ENCODE measurements at places on chromosomes 6 and 20.

- DNase-seq = no peak
These were observed 571 bp upstream of the FOXC1 start for GRCh38 chr6:1609041-1609647.

- DNase-seq = no peak
These were observed 28.9 kb downstream of the ZNF831 start for GRCh38 chr20:59192533-59192896.

- DNase-seq = no peak
These were observed 204.3 kb downstream of the EPM2A start for GRCh38 chr6:145531032-145531431.

DNA sequence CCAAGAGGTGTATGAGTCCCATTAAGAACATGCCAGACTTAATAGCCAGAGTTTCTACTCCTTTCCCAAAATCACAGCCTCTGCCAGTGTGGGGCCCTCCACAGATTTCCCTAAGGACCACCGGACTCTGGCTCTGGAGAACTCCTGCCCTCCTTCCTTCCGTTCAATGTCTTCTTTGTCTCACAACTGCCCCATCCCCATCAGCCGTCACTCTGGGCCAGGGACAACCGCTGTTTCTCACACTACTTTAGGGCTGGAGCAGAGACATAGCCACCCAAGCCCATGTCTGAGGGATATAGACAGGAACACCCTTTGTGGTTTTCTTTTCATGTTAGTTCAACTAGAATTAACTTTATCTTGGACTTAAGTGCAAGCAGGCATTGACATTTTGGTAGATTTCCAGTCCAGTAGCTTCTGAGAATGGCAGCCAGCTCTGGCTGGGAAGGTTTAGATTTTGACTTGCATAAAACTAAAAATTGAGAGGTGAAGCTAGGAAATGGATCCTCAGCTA lies 6.7 kb upstream of the ACSS1 start:
- DNase-seq = no peak

- no peak for DNase-seq
These were observed 205.2 kb downstream of the BMP7 start for GRCh38 chr20:57061051-57061900.

- DNase-seq = peak; percentile 41
These were observed 29.0 kb downstream of the MOCS3 start for GRCh38 chr20:50987493-50988210.

DNA sequence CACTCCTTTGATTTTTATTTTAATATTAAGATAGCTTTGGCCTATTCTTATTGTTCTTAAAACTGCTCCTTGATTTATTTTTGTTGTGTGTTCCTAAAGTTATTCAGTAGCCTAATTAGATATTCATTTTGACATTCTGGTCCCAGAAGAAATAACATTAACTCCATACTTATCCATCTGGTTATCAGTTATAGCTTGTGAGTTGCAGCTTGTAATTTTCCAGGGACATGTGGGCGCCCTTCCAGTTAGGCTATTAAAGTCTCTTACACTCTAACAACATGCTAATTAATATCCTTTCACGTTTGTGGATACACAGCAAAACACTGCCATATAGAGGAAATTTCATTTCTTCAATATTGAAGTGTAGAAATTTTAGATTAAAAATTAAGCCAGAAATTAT lies 987.5 kb downstream of the HACE1 start:
- no peak for DNase-seq

GRCh38 chr6:31272836-31273626 lies 1.1 kb upstream of the HLA-C start:
- no peak for DNase-seq

DNA sequence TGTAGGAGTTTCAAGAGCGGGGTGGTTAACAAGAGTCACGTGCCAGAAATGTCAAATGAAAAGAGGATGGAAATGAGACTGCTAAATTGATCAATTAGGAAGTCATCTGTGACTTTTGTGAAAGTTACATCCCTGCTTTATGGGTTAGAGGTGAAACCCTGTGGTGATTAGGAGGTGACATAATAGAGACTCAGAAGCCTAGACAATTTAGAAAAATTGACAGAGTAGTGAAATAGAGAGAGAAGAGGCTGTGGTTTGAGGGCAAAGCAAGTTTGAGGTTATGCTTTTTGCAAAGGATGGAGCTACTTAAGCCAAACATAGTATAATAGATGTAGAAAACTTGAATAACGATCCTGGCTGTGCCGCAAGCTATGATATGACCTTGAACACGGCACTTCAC lies 71.8 kb downstream of the IMPG1 start:
- DNase-seq = no peak

DNA sequence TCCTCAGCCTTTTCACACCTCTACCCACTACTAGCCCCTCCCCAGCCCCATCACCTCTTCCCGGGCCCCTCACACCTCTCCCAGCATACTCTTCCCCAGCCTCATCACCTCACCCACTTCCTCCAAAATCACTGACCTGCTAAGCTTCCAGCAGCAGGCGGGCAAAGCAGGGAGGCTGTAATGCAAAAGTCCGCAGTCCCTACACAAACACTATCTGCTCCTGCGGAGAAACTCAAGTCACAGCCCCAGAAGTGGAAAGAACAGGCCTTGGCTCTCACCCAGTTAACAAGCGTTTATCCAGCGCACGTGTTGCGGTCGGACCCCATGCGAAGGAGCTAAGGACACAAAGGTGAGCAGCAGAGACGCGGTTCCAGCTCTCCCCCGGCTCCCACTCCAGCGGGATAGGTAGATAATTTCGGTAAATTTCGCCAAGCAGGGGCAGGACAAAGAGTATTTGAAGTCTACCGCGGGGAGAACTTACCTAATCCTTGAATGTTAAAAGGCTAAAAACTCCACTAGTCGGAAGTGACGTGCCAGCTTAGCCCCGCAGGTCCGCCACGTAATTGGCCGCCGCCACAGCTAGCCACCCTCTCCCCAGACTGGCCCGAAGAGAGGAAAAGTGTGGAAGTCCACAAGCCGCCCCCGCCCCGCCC lies 728 bp upstream of the TRIM39 start:
- peak; percentile 43 for DNase-seq

DNA sequence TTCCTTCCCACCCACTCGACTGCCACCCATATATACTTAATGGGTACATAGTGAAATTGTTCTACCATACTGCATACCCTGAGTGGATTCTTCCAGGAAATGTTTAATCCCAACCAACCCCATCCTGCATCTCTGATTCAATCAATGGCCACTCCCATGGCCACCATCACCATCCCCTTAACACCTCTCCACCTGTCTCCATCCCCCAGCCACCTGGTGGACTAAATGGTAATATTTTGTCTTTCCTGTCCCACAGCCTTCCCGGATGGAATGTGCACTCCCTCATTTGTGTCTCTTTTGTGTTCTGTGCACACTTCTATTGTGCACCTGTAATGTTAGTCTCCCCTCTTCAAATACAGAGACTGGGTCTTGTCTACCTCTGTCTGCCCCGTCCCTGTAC lies 259.9 kb downstream of the ALDH8A1 start:
- DNase-seq = no peak

GRCh38 chr20:40753472-40753871 lies 64.4 kb upstream of the MAFB start:
- DNase-seq = no peak

DNA sequence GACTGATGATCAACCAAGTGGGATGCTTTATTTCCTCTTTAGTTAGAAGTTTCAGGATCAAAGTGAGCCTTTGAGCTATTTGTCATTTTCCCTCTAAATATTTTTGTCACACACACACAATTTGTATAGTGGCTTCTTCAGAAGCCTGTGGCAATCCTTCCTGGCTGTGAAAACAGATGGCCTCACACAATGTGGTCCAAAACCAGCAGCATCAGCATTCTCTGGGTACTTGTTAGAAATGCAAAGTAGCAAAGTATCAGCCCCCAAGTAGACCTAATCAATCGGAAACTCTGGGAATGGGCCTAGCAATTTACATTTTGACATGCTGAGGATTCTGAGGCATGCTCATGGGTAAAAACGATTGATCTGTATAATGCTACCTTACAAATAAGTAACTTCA lies 115.9 kb downstream of the PAX1 start:
- DNase-seq = no peak

DNA sequence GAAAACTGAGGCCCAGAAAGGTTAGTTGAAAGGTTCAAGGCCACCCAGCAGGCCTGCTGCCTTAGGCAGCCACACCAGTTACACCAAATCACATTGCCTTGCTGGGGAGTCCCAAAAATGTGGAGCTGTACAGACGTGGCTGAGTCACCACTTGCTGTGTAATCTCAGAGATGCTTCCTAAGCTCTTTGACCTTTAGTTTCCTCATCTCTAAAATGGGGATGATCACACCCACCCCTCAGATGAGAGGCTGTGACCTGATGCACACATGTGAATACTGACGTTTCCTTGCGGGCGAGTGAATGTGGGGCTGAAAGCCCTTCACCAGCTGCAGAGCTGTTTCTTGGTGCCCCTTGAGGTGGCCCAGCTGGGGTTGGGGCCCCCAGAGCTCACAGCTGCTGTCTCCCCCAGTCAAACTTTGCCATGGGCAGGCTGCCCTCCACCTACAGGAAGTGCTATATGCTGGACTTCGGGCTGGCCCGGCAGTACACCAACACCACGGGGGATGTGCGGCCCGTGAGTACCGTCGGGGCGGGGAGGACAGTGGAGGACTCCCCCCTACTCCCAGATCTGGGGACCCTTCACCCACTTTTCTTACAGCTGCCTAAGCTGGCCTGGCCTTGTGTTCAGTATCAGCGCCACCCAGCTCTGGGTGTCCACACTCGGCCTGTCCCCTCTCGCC lies 11.0 kb downstream of the TTBK1 start:
- no peak for DNase-seq

DNA sequence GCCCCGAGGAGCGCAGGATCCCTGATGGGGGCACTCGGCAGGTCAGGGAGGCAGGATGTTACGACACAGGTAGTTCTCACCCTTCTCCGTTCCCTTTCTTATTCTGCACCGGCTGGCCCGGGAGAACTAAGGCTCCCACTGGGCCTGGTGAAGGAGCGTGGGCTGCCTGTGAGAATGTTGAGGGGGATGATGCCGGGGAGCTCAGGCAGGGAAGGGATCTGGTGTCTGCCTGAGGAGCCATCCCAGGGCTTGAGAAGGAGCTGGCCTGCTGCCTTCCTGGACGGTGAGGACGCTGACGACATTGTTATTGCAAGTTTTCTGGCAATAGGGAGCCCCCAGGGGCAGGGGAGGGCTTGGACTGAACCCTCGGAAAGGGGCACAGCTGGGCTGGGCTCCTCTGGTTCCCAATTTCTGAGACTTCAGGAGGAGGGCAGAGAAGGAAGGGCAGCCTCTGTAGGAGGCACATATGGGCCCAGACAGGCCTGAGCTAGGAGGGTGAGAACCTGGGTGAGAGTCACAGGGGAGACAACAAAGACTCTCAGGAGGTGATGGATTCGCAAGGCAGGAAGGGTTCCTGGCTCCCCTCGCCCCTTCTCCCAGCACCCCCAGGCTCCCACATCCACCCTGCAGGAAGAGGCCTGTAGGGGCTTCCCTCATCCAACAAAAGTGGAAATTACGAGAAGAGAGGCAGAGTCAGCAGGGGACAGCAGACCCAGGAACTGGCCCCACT lies 32.8 kb downstream of the CYP21A2 start:
- DNase-seq = no peak

DNA sequence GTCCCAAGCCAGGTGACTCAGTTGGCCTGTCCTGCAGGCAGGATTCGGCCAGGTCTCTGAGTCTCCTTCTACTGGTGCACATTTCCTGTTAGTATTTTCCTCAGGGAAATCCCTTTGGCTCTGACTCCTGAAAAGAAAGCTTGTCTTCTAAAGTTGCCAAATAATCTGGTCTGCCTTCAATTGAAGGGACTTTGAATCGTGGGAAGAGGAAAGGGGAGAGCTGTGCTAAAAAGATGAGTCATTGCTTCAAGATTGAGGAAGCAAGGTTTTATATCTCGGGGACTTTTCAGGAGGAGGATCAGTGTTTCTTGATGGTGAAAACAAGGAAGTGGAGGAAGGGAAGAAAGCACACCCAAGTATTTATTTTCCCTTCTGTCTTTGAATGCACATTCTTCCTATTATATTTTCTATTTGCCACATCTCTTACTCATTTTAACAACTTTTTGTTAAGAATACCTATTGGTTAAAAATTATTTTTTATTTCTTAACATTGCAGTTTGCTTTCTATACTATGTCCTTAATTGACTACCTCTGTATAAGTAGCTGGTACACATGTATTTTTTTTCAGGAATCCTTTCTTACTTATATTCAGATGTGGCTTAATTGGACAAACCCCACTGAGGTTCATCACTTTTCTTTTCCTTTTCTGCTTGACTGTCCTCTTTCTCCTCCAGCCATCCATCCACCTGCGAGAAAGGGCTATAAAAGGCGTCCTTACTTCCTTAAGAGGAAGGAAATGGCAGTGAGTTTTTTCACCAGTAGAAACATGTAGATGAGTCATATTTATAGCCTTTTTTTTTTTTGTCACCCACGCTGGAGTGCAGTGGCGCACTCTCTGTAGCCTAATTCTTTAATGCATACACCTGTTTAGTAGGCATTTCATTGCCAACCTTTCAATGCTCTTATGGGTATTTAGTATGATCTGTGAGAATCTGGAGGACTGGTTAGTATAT lies 15.0 kb upstream of the IFNGR1 start:
- DNase-seq = no peak

DNA sequence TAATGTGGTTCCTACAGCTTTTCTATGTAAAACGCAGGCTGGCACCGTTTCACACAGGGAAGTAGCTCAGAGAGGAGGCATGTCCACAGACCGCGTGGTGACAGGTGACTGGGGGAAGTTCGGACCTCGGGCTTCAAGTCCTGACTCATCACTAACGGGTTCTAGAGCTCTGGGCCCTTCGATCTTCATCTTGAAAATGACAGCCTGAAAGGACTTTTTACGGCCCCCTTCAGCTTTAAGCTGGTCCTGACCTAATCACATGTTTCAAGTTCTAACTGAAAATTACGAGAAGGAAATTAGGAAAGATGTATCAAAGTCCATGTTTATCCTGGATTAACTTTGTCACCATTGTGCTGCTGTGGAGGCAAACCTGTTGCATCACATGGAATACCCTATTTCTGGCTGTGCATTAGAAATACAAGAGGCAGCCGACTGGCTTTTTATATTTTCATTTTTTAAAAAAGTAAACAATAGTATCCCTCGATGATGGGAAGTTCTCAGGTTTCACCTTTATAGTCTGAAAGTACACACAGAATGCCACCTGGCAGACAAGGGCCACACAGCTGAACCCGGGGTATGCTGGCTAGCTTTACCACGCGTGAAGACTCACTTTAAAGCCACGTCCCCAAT lies 2.0 kb downstream of the MAN1A1 start:
- DNase-seq = no peak

GRCh38 chr6:163017801-163018200 lies 290.0 kb downstream of the PACRG start:
- no peak for DNase-seq

All from activated naive CD8-positive, alpha-beta T cell treated with anti-CD3 and anti-CD28 coated beads, Interleukin-2, amount 50 U/mL, for 16 hours (primary cell).